ENCODE measurements at places on chromosomes 16 and 17.
A peak's percentile ranks its signal among the peaks of the same experiment; 100 is the strongest.

- DNase-seq, result no peak
These were observed 62.7 kb downstream of the ZNF423 start for GRCh38 chr16:49793244-49793643.

GRCh38 chr17:71237903-71238538 is 882.8 kb upstream of the SOX9 start:
- no peak for DNase-seq

GRCh38 chr16:83810901-83811300 is 3.1 kb downstream of the HSBP1 start:
- no peak for DNase-seq

DNA sequence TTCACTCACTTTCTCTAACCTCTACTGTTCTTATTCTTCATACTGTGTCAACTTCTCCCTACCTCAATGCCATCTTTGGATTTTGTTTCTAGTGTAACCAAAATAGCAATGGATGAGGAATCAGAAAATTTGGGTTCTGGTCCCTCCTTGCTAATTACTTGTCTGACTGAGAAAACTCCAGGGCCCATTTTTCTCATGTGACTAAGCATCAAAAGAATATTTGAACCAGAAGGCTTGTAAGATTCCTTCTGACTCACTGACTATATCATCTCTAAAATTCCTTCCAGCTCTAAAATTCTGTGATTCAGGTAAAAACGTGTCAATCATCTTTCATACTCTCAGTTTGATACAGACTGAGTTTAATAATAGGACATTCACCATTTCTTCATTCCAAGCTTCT is 57.9 kb downstream of the BRIP1 start:
- no peak for DNase-seq

GRCh38 chr16:60100371-60100770 is 1366.3 kb upstream of the GOT2 start:
- no peak for DNase-seq

- no peak for DNase-seq
These were observed 47.2 kb downstream of the TNRC6A start for GRCh38 chr16:24776501-24777220.

GRCh38 chr17:50280801-50281441 is 6.7 kb downstream of the TMEM92 start:
- no peak for DNase-seq

DNA sequence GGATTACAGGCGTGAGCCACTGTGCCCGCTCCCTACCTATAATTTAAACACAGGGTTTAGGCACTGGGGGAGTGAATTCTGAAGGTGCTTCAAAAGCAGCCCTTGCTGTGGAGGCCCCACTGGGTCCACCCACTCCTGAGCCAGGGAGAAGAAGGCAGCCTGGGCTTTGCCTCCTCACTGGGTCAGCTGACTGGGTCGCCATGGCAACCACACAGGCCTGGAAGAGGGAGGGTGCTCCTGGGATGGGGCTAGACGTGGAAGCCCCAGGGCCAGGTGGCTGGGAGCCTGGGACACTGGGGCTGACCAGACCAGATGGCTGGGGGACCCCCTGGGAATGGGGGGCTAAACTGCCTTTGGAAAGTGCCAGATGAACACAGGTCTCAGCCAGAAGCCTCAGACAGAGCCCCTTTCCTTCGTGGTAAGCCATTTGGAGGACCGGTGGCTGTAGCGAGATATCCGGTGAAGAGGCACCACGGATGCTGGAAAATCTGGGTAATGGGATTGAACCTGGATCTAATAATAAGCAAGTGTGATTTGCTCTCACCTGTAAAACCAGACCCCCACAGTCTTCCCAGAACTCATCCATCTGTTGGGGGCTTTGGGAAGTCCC is 32.9 kb downstream of the TRARG1 start:
- no peak for DNase-seq

- DNase-seq, result no peak
These were observed 23.1 kb upstream of the DHRS13 start for GRCh38 chr17:28925912-28926365.

GRCh38 chr17:76716839-76717215 is 6.1 kb upstream of the MXRA7 start:
- DNase-seq, result no peak

DNA sequence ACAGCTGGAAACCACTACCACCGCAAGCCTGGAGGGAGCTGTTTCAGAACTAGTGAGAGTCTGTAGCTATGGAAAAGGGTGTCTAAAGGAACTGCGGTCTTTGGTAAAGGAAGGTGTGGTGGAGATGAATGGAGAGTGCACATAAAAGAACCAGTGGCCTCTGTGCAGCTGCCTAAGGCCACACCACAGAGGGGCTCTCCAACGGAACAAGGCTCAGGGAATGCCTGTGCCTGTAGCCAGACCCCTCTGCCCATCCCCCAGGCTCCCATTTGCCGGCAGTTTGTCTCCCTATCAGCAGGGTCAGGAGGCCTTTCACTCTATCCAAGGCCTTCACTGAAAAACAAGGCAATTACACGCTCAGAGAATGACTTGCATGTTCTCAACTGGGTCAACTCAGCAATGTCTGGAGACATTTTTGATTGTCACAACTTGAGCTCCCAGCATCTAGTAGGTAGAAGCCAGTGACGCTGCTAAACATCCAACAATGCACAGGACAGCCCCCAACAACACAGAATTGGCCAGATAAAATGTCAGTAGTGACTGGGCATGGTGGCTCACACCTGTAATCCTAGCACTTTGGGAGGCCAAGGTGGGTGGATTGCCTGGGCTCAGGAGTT is 3.3 kb upstream of the FDXR start:
- no peak for DNase-seq

DNA sequence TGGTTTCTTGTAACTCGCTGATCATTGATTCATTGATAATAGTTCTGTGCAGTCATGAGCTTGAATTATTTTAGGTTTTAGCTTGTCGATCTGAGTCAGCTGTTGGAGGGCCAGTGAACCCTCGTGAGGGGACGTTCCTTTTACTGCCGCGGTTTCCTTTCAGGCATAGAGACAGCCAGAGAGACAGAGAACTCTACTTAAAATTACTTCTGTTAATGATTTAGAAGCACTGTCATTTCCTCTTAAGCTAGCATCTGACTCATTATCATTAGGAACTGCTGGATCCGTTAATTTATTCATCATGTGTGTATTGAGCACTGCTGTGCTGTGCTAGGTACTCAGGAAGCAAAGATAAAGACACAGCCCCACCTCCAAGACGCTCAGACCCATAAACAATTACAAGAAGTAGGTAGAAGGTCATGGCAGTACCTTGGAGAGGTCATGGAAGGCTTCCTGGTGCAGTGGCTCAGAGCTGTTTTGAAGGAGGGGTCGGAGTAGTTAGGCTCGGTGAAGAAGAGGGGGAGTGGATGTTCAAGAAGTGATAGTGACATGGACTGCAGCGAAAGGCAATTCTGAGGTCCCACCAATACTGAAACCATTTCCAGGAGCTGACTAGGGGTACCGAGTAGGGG is 3.3 kb downstream of the PGS1 start:
- DNase-seq, result no peak

GRCh38 chr17:72631568-72631948 is 460.9 kb downstream of the SLC39A11 start:
- no peak for DNase-seq

GRCh38 chr17:45976755-45977505 is 22.1 kb upstream of the STH start:
- DNase-seq, result no peak

GRCh38 chr17:50152736-50153135 is 2.3 kb upstream of the PPP1R9B start:
- no peak for DNase-seq

- DNase-seq, result no peak
These were observed 59.3 kb downstream of the PECAM1 start for GRCh38 chr17:64331366-64331765.

DNA sequence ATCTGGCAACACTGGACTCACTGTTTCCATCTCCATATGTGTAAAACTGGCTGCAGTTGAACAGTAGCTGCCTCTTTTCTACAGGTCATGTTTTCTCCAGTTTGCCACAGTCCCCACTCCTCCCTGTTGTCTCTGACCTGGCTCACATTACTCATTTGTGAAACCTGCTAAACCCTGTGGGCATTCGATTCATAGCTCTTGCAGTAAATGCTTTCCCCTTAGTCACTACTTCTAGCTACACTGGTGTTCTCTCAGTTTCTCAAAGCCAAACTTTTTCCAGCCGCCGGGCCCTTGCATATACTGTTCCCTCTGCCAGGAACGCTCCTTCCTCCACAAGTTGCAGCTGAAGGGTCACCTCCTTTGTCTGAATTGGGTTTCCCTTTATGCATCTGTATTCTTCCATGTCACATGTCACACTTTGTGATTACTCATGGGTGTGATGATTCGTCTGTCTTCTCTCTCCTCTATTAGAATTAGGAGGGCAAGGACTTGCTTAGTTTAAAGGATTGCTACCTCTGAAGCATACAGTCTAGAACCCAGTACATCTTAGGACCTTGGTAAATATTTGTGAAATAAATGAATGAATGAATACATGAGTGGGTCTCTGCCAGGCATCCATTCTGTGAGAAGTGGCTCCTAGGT is 15.0 kb upstream of the MT4 start:
- no peak for DNase-seq

- peak; percentile 26 for DNase-seq
These were observed 313.1 kb upstream of the TNRC6C start for GRCh38 chr17:77645072-77646045.

GRCh38 chr17:62626719-62627218 is 701 bp upstream of the MRC2 start:
- DNase-seq, result no peak

- DNase-seq, result peak; percentile 60
These were observed 27.3 kb downstream of the TBC1D16 start for GRCh38 chr17:80008383-80008840.

DNA sequence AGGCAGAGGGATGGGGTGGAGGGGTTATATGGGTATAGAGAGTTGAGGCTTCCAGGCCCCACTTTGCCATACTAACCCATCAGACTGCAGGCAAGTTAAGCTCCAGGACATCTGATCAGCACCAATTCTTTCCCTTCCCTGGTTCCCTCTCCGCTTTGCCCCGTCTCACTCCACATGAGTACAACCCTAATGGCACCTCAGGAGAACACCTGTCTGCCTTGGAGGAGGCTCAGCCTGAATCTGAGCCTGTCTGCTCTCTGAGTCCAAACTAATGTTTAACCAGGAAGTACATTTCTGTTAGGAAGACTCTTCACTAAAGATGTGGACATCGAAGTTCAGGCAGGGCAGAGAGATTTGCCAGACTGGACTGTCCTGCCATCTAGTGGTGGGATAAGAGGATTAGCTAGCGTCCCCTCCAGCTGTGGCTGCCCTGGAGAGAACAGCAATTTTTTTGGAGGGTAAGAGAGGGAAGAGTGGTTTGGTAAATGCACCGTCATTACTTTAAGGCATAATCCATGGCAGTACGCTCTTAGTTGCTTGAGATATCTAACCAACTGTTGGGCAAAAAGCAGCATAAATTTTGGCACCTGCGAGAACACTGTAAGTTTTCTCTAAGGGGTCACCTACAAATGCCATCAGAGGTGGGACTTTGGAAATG is 29.2 kb upstream of the LRRC75A start:
- peak; percentile 36 for DNase-seq

GRCh38 chr16:11091021-11091785 is 146.8 kb downstream of the CLEC16A start:
- DNase-seq, result no peak

- DNase-seq, result no peak
These were observed 250.8 kb downstream of the C16orf95 start for GRCh38 chr16:87066133-87067002.

- DNase-seq, result no peak
These were observed 95.9 kb downstream of the METRNL start for GRCh38 chr17:83175119-83175821.

DNA sequence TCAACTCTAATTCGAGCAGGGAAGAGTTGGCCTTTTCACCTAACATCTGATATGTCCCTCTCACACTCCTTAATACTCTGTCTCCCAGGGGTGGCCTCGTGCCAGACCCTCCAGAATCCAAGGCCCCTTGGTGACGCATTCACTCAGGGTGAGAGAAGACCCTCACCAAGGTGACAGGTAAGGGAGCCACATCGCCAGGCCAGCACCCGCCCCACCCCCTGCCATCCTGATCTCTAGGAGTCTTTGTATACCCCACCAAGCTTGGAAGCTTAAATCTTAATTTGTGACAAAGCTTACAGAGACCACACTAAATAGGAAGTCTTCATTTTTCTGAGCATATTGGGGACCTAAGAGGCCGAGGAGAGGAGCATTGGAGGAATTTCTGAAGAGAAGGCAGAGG is 286.1 kb downstream of the IRF8 start:
- DNase-seq, result no peak

GRCh38 chr16:901715-902601 is 68.8 kb downstream of the LMF1 start:
- no peak for DNase-seq

DNA sequence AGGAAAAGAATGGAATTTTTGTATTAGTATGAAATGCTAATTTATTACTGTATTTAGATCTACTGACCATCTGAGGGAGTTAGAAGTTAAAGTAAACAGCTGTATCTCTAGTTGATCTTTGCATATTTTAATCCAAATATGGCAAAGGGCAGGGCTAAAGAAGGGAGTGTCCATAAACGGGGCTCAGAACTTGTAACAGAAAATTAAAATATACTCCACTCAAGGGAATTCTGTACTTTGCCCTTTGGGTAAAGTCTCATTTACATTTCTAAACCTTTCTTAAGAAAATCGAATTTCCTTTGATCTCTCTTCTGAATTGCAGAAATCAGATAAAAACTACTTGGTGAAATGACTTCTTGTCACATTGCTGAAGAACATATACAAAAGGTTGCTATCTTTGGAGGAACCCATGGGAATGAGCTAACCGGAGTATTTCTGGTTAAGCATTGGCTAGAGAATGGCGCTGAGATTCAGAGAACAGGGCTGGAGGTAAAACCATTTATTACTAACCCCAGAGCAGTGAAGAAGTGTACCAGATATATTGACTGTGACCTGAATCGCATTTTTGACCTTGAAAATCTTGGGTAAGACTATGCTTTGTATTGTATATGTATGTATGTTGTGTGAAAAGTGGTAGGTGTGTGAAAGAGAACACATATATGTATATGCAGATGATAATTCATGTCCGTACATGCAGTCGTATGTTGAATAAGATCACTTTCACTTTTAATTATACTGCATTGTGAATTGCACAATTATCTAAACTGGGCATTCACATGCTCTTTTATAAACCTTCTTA is at the start of gene ASPA:
Gene ASPA, plus strand, starts transcription at position 186 of the 799 bp plus-strand sequence. Its CDS starts 163 bp downstream, at position 349.
- DNase-seq, result no peak

DNA sequence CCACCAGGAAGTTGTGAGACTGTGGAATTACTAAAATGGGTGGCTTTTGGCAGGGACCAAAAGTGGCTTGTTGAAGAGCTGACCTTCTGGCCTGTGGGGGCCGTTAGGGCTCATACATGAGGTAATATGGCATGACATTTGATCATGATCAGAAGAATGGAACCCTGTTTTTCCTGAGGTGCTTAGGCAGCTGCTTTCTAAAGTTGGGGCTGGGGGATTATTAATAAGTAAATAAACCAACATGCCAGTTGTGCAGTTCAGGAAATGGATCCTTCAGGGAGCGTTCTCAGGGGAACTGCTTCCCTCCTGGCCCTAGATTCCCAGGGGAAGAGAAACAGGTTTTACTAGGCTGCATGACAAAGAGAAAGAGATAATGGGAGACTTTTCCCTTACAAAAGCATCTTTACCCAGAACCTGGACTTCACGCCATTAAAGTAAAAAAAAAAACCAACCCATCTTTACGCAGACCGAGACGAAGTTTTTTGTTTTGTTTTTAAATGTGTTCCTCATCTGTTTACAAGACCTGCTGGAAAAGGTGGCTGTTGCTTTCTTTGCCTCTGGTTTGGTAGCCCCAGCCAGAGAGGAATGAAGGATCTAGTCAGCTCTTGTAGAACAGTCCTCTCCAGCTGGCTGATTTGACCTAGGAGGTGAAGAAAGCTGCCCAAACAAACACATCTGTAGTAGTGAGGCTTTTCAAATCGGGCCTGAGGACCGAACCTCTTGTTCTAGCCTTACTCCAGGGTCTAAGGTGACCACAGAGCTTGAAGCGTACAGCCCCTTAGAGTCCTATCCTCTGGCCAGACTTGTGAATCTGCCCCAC is 22.7 kb downstream of the YPEL2 start:
- no peak for DNase-seq

All from activated CD8-positive, alpha-beta memory T cell treated with anti-CD3 and anti-CD28 coated beads for 1 hour (primary cell).